NCI-H187 (cell line): ENCODE measurements at places on chromosomes 1 and 21.

GRCh38 chr1:11301601-11302000, 28.6 kb downstream of the UBIAD1 start:
- no peak for DNase-seq

DNA sequence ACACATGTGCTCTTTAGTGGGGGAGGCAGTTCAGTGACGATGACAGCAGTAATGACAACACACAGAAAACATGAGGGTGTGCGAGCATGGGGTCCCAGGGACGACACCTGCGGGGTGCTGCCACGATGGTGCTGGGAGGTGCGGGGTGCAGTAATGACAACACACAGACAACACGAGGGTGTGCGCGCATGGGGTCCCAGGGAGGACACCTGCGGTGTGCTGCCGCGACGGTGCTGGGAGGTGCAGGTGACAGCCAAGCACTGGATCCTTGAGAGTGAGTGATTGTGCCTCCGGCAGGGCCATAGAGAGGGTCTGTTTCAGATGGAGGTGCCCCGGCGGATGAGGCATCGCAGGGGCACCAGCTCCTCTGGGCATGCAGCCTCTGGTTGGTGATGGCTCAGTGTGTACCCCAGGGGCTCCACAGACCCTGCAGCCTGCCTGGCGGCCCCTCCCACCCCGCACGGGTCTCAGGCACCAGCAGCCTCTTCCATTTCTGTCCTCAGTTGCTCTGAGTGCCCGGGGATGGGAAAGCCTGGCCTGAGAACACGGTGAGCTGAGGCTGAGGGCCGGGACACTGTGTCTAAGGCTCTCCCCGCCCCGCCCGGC, 191.7 kb upstream of the ARHGEF16 start:
- no peak for DNase-seq

DNA sequence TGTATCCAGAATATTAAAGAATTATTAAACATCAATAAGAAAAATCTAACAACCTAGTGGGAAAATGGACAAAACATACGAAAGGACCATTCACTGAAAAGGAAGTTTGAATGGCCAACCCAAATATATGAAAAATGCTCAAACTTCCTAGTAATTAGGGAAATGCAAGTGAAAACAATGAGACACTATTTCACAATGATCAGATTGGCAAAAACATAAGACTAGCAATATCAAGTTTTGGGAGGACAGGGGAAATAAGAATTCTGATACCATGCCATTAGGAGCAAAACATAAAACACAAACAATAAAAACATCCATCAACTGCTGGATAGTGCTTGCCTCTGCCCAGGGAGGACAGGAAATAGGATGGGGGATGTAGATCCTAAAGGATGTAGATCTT, 14.3 kb downstream of the XCL2 start:
- DNase-seq = no peak

DNA sequence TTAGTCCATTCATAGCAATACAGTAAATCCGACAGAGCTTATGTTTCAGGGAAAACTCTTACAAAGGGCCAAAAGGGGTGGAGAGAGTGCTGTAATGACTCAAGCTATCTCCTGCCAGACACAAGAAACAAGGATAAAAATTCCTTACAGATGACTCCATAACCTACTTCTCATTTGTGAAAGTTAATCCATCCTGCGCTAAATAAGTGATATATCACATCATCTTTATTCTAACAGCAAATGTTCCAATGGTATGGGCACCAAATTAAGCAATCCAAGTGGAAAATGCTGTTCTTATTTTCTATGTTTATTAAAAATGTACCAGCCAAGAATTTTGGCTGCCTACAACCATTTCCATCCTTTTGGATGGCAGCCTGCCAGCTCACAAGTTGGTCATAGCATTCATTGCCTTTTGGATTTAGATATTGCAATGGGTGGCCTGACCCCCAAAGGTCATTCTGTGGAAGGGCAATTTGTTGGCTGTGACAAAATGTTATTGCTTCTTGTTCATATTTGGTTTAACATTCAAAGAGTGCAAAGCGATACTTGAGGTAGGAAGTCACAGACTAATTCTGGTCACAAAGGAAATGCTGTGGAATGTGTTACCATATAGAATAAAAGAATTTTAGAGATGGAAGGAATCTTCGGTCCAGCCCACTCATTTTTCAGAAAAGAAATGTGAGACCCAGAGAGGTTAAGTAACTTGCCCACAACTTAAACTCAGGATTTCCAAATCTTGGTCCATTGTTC, 2.8 kb upstream of the ENAH start:
- DNase-seq = no peak

DNA sequence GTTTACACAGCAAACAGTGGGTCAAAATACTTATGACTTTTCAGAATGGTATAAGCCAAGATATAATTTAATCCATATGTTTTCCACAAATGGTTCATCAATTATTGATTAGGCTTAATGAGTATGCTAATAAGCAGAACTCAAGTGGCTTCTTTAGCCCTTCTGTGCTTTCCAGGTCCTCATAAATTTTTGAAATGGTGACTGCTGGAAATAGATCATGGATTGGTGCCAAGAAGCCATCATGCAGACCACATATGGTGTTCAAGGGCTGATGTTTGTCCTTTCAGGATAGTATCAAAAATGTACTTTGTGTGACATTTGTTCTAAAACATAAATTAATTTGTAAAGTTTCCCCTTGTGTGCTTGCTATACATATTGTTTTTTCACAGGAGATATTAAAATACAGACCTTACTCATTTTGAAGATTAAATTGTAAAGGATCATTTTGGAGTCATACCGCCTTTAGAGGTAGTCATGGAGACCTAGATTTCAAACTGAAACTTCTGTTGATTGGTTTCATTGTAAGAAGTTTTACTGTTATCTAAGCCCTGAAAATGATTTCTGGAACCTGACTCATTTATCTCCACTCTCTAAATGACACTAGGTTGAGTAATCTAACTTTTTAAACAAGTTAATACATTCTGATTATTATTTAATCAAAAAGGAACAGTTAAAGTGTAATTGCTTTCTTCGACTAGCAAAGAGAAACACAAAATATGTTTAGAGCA, 507.9 kb downstream of the PLA2G4A start:
- DNase-seq = no peak

- DNase-seq = no peak
Observed at GRCh38 chr1:78607944-78608343, 12.3 kb upstream of the IFI44L start.

DNA sequence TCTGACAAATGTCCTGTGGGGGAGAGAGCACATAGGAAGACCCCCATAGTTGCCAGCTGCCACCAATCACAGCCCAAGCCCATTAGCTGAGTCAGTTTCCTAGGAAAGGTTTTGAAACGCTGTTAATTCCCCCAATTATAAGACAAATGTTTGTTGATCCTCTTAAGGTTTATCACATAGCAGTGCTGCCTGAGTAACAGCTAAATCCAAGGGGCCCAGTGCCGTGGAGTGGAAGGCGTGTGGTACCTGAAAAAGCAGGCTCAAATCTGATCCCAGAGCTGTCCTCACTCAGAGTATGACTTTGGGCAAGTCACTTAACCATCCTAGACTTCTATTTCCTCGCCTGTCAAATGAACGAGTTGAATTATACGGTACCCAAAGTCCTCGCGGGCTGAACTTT, 69.5 kb downstream of the GRIK3 start:
- no peak for DNase-seq

DNA sequence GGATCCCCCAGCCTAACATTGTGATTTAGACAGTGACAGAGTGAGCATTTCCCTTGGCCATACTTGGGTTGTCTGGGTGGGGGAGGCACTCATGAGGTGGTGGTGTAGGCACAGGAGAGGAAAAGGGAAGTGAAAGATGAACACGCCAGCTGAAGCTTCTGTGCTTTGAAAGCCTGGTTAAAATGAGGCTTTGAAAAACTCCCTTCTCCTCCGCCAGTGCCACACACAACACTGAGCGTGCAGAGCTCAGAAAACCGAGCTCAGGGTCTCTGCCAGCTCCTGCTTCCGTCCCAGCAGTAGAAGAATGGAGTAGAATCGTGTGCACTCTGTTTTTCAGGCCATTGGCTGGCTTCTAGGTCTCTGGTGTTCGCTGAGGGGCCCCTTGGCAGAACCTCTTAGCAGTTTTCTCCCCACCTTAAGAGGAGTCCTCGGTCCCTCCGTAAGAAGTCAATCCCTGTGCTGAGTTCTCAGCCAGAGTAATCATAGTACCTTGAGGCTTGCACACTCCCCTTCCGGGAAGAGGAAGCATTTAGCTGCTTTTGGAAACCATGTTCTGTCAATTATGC, 12.9 kb downstream of the PLEKHM2 start:
- no peak for DNase-seq

DNA sequence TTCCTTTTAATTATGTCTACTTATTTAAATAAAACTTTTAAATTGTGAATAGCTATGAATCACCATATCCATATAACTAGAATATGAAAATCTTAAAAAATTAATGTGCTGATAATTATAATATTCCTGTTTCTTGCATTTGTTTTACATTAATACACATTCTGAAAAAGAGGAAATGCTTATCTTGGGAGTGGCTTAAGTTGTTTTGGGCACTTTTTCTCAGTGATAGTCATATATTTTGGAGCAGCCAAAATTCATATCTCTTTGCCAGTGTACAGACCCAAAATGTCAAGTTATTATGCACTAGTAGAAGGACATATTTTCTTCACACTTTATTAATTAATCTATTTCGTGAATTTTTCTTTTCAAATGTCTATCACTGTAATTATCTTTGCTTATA, 838.5 kb downstream of the USP25 start:
- no peak for DNase-seq

DNA sequence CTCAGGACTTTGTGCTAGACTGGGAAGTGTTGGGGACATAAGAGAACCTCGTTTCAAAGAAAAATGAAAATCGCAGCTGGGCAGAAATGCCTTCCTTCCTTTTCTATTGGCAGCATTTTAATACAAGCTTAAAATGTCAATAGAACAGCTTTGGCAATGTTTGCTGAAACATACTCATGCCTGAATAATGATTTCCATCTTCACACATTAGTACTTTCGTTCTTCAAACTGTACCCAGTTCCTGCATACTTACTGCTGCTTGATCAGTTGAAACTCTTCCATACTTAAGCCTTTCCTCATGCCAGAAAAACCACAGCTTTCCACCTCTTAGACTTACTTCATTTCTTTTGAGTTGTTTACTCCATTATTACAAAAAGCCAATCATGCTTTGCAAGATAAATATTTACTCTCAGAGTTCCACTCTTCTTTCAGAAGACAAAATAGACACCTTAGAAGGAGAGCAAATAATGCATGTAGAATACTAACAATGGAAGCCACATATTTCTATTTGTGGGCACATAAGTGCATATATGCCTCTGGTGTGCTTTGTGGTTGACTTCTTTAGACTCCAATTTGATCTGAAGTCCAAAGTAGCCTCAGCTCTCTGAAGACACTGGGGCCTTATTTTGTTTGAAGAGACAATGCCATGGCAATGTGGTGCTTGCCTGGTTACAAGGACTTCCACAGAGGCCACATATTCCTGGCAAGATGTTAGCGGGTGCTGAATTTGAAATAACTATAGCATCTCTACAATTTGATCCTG, 22.7 kb upstream of the CD55 start:
- DNase-seq = no peak

- no peak for DNase-seq
Observed at GRCh38 chr1:33143176-33143575, 38.7 kb downstream of the TRIM62 start.
